ENCODE measurements at places on chromosomes 12 and 14.

- H3K4me3 ChIP-seq = no peak overlapping the region
- H3K27ac ChIP-seq = no peak overlapping the region
- H3K27me3 ChIP-seq = no peaks in the 10 kb centered on the region
- no peaks in the 10 kb centered on the region for H3K4me1 ChIP-seq
Observed at GRCh38 chr12:101743724-101744472, 4.6 kb upstream of the SYCP3 start.

GRCh38 chr14:44970907-44971306 is 8.9 kb downstream of the TOGARAM1 start:
- no peak overlapping the region for H3K4me3 ChIP-seq
- H3K27me3 ChIP-seq = no peaks in the 10 kb centered on the region
- no peaks in the 10 kb centered on the region for H3K4me1 ChIP-seq
- DNase-seq = no peak

GRCh38 chr12:14948672-14949071 is 10.3 kb upstream of the ERP27 start:
- H3K36me3 ChIP-seq = no peaks in the 10 kb centered on the region
- no peak overlapping the region for H3K4me3 ChIP-seq
- no peak for DNase-seq
- no peak overlapping the region for H3K27ac ChIP-seq
- H3K27me3 ChIP-seq = no peaks in the 10 kb centered on the region

DNA sequence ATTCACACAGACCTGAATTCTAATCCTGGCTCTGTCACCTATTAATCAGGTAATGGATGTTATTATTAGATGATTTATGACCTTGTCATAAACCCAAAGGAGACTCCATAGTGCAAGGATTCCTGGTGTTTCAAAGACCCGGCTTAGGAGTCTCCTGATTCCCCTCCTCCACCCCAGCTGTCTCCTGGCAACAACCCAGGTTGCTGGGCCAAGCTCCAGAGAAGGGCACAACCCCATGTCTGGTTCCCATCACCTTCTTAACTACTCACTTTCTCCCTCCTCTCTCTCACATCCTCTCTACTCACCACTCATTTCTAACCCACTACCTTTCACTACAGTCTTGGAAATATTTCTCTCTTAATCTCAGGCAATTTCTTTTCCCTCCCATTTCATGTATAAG is 41.6 kb downstream of the RHOJ start:
- H3K4me1 ChIP-seq = no peaks in the 10 kb centered on the region
- H3K4me3 ChIP-seq = no peak overlapping the region
- DNase-seq = no peak
- H3K27me3 ChIP-seq = peaks cover 31% of the 10 kb centered on the region
- H3K36me3 ChIP-seq = no peaks in the 10 kb centered on the region

GRCh38 chr14:25904446-25904845 is 693.4 kb downstream of the NOVA1 start:
- H3K4me1 ChIP-seq = no peaks in the 10 kb centered on the region
- no peak overlapping the region for H3K4me3 ChIP-seq
- no peak for DNase-seq
- no peaks in the 10 kb centered on the region for H3K27me3 ChIP-seq
- H3K36me3 ChIP-seq = no peaks in the 10 kb centered on the region

DNA sequence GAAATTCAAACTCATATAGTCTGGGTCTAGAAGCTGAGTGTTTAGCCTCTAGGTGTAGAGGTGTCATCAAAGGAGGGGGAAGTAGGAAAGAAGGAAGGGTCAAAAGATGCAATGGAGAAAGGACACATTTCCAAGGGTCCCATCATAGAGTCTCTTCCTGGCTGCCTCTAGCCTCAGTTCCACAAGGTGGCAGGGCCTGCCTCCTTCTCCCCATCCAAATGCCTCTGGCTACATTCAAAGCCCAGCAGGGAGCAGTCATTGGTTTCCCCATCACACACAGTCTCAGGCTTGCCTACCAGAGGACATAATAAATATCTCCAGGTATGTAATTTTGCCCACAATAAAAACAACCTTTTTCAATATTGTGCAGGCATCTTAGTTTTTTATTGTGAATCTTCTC is 2.1 kb upstream of the CCT2 start:
- no peak overlapping the region for H3K27ac ChIP-seq
- peaks cover 15% of the 10 kb centered on the region for H3K36me3 ChIP-seq
- DNase-seq = no peak
- H3K27me3 ChIP-seq = no peaks in the 10 kb centered on the region
- no peak overlapping the region for H3K4me3 ChIP-seq
- H3K4me1 ChIP-seq = peaks cover 3% of the 10 kb centered on the region

DNA sequence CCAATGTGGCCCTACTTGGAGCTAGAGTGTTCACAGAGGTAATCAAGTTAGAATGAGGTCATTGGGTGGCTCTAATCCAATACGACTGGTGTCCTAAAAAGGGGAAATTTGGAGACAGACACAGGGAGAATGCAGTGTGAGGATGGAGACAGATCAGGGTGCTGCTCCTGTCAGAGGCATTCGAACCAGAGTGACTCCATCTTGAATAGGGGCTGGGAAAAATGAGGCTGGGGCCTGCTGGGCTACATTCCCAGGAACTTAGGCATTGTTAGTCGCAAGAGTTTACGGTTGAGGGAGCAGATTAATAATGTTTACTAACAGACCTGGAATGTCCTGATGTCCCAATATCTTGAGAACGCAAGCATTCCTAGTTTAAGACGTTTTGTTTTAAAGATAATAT is 20.2 kb downstream of the TNFAIP2 start:
- no peak for DNase-seq
- no peak overlapping the region for H3K4me3 ChIP-seq
- no peaks in the 10 kb centered on the region for H3K27me3 ChIP-seq
- no peak overlapping the region for H3K27ac ChIP-seq

- no peak overlapping the region for H3K27ac ChIP-seq
- no peak for DNase-seq
- H3K36me3 ChIP-seq = no peaks in the 10 kb centered on the region
- H3K27me3 ChIP-seq = no peaks in the 10 kb centered on the region
Observed at GRCh38 chr12:21545557-21545956, 19.5 kb downstream of the SPX start.

DNA sequence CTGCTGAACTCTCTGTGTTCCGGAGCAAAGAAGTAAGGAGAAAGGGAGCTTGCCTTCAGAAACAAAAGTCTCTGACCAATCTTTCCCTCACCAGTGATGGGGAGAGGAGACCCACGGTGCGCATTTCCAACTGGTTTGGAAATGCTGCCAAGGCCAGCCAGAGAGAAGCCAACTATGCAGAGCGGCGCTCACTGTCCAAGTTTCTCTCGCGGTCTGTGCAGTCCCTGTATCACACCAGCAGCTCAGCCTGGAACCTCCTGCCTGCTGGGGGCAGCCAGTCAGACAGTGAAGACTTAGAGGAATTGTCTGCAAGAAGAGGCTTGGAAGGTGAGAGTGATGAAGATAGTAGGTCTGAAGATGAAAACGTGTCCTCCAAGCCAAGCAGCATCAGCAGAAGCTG is 206.2 kb downstream of the NAV3 start:
- H3K27me3 ChIP-seq = no peaks in the 10 kb centered on the region
- H3K36me3 ChIP-seq = no peaks in the 10 kb centered on the region
- H3K4me3 ChIP-seq = no peak overlapping the region

- no peak overlapping the region for H3K27ac ChIP-seq
- no peak overlapping the region for H3K4me3 ChIP-seq
- H3K4me1 ChIP-seq = peaks cover 43% of the 10 kb centered on the region
- no peaks in the 10 kb centered on the region for H3K27me3 ChIP-seq
Observed at GRCh38 chr14:31057701-31058364, 31.7 kb upstream of the STRN3 start.

- H3K36me3 ChIP-seq = no peaks in the 10 kb centered on the region
- no peak overlapping the region for H3K4me3 ChIP-seq
- H3K27ac ChIP-seq = no peak overlapping the region
- no peaks in the 10 kb centered on the region for H3K27me3 ChIP-seq
Observed at GRCh38 chr14:94042433-94043091, 16.4 kb downstream of the OTUB2 start.

- H3K36me3 ChIP-seq = no peaks in the 10 kb centered on the region
- H3K4me3 ChIP-seq = no peak overlapping the region
- no peaks in the 10 kb centered on the region for H3K27me3 ChIP-seq
- no peak for DNase-seq
Observed at GRCh38 chr14:93347850-93348249, 868 bp downstream of the COX8C start.

- no peak for DNase-seq
- no peak overlapping the region for H3K27ac ChIP-seq
- no peak overlapping the region for H3K4me3 ChIP-seq
- no peaks in the 10 kb centered on the region for H3K27me3 ChIP-seq
Observed at GRCh38 chr12:102638777-102639176, 158.4 kb upstream of the IGF1 start.

DNA sequence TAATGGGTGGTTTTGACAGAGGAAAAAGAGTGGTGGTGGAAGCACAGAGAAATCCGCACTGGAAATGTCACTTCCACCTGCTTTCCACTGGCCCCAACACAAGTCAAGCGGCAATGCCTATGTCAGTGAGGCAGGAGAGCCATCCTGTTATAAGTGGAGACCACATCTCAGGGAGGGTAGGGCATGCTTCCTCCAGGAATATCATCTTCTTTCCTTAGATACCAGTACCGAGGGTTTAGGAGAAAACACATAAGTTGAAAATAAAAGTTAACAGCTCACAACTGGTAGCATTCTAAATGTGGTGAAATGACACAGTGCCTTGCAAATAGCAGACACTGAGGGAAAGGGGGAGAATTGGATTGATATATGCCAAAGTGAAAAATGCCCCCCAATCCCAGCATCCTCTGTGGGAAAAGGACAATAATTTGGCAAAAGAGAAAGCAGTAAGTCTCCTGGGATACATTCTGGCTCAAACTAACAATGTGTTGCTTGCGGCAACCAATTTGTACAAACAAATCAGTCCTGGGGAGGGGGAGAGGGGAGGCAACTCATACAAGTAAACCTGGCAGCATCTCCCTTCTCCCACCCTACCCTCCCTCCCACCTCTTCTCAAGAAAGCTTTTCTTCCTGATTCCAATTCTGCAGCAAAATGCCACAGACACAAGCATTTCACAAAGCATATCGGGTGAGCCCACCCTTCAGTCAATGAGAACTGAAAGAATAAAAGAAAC is 57.1 kb downstream of the STON2 start:
- no peak for DNase-seq
- no peaks in the 10 kb centered on the region for H3K36me3 ChIP-seq
- no peaks in the 10 kb centered on the region for H3K4me1 ChIP-seq
- no peak overlapping the region for H3K4me3 ChIP-seq
- no peak overlapping the region for H3K27ac ChIP-seq

DNA sequence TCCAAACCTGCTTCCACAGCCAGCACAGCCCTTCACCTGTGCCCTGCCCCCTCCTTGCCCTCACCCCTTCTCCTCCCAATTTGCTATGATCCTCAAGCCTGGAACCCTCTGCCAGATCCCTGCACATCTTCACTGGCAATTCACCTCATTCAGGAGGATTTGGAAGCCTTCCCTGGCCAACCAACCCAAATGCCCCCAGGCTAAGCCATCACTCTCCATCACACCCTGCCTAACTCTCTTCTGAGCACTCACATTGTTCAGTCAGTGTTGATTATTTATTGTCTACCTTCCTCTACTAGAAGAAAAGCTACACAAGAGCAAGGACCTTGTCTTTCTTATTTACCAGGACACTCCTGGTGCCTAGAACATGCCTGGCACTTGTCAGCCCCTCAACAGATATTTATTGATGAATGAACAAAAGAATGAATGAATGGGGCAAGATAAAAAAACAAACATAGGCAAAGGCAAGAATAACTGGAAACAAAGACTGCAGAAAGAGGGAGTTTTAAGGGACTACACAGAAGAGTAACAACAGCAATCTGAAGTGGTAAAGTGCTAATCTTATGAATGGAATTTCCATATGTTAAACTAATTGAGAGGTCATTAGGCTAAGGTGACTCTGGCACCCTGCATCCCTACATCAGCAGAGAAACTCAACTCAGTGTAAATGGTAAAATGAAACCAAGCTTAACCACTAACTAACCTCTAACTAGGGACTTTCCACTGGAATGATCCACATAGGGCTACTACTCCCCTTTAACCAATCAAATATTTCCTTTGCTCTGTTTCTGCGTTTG is 33.4 kb downstream of the TMTC1 start:
- H3K4me3 ChIP-seq = no peak overlapping the region
- no peaks in the 10 kb centered on the region for H3K4me1 ChIP-seq
- DNase-seq = no peak

DNA sequence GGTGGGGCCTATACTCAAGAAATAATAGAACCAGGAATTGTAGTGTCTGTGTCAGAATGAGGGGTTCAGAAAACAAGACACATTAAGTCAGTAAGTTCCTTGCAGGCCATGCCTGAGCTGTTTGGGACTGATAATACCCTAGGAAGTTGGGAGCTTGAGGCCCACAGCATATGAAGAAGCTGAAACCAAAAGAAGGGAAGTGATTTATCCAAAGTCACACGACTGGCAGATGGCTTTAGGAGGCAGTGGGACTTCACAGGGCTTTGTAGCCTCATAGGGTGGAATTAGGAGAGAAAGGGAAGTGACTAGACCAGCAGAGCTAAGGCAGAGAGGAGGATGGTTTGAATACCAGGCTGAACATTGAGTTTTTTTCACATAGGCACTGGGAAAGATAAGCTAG is 56.6 kb upstream of the SRSF5 start:
- H3K36me3 ChIP-seq = no peaks in the 10 kb centered on the region
- no peak overlapping the region for H3K27ac ChIP-seq
- H3K4me1 ChIP-seq = peaks cover 15% of the 10 kb centered on the region
- H3K4me3 ChIP-seq = no peak overlapping the region
- H3K27me3 ChIP-seq = no peaks in the 10 kb centered on the region

- H3K27me3 ChIP-seq = no peaks in the 10 kb centered on the region
- peak overlapping the region; percentile 99 for H3K27ac ChIP-seq
- no peak overlapping the region for H3K4me3 ChIP-seq
- H3K36me3 ChIP-seq = no peaks in the 10 kb centered on the region
- no peak for DNase-seq
- H3K4me1 ChIP-seq = peaks cover 46% of the 10 kb centered on the region
Observed at GRCh38 chr12:49364989-49365388, 2.3 kb upstream of the SPATS2 start.

- H3K4me3 ChIP-seq = no peak overlapping the region
- no peaks in the 10 kb centered on the region for H3K36me3 ChIP-seq
- no peak for DNase-seq
- H3K27me3 ChIP-seq = no peaks in the 10 kb centered on the region
- H3K27ac ChIP-seq = no peak overlapping the region
Observed at GRCh38 chr12:74552201-74552600, 14.6 kb downstream of the ATXN7L3B start.

DNA sequence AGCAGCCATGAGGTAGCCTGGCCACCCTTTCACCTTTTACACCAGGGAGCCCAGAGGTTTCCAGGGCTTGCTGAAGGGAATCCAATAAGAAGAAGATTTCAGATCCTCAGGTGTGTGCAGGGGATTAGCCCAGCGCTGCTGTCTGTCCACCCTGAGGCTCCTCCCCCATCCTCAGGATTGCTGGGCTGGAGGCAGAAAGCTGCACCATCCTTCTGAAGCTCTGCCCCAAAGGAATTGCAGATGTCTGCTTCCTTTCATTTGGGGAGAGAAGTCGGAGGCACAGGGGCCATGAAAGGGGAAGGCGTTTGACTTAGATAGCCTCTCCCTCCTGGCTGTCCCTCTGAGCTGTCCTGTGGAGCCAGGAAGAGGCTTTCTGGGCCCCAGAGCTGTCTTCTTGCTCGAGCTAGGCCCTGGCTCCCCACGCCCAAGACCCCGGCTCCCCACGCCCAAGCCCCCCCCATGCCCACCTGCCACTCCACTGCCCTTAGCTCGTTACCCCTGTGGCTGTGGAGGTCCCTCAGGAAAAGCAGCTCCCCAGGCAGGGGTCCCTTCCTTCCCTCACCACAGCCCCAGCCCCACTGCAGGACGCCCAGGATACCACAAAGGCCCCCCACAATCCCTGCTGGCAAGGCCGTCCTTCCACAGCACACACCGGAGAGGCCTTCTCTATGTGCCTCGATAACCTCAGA is 359.0 kb downstream of the CACNA1C start:
- no peak for DNase-seq
- no peak overlapping the region for H3K27ac ChIP-seq
- H3K36me3 ChIP-seq = no peaks in the 10 kb centered on the region
